Stimulated activated CD8-positive, alpha-beta memory T cell treated with anti-CD3 and anti-CD28 coated beads, Interleukin-12 subunit alpha, Interleukin-12 subunit beta, amount 100 ng/mL, for 4 hours (primary cell): ENCODE measurements at places on chromosomes 3 and 15.

- no peak for DNase-seq
Observed at GRCh38 chr15:67120009-67120838, 54.8 kb downstream of the SMAD3 start.

DNA sequence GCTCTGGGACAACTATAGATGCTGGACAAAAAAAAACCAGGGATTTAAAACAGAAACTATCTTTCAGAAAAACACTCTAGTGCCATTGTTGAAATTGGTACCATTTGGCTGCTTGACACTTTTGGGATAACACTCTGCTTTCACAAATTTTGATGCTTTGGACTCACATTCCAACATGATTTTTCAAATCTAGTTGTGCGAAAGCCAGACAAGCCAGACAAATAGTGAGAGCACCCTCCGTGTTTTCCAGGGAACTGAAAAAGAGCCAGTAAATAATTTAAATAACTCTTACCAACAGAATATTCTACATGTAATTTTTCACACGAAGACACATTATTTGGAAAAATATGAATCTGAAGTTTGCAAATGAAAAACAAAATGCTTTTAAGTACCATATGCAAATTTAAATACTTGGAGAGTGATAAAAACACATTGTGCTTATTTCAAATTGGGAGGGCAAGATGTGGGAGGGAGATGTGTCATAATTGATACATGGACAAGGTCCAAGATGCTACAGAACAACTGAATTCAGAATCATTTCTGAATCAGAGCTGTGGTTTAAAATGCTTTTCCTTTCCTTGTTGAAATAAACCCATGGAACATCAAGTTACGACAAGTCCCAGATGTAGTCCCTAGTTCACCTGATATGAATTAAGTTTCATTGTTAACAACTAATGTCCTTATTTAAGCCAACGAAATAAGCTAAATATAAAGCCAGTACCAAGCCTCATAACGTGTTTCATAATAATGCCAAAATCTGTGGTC lies 144.2 kb upstream of the SOX2 start:
- no peak for DNase-seq

GRCh38 chr15:38532728-38533127 lies 31.9 kb downstream of the RASGRP1 start:
- DNase-seq: no peak

DNA sequence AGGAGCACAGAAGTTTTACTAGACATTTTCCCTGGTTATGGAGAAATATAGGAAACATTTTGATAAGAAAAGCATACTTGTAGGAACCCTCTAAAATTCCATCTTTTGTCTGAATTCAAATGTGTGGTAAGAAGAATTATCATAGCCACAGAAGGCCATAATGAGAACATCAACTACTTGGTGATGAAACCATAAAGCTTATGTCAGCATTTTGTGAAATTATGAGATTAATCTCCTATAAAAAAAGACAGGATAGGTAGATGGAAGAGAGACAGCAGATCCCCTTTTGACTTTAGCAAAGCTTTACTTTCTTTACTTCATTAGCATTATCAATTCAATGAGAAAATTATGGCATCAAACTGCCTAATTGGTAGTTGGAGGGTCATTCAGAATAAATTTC lies 697.0 kb downstream of the IGSF11 start:
- no peak for DNase-seq

DNA sequence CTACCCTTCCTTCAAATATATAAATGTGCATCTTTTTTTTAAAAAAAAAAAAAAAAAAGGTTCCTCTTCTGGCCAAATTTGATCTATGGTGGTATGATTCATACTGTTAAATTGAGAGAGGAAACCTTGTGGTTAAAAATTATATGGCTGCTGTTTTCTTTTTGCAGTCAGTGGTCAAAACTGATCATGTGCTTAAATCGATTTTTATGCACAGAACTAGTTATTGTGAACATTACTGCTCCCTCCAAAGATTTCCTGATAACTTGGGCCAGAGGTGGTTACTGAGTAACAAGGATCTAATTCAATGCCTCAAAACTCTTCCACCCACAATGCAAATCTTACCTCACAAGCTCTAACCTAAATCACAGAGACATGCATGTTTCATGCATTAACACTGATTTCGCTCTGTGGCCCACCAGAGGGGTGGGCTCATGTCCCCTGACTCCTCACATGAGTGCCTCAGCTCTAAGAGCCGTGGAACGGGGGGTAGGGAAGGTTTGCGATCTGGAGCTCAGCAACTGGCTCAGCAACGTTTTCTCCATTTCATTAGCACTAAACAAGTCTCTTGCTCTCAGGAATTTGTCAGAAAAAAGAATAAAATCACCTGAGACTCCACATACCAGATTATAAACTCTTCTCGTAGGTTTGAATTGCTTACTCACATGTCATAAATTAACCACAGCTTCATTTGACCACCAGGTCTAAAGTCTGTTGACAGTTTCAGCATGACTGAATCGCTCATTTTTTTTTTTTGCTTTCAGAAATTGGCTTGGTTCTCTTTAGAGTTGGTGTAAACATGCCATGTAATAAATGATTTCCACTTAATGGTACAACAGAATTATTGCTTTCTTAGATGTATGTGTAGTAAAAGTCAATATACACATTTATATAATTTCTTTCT lies 280.4 kb downstream of the CD47 start:
- no peak for DNase-seq

DNA sequence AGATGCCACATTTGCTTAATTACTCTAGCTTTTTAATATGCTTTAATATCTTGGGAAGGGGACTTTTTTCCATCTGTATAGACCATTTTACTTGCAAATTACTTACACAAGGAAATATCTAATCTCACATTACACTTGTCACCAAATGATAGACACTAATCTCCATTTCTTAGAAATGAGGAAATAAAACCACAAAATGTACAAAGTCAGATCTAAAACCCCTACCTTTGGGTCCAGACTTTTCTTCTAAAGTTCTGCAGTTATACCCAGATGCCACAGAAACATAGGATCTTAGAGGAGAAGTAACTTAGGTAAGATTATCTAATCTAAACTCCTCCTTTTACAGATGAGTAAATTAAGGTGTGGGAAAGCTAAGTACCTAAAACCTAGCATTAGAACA lies 44.3 kb downstream of the CD200R1L start:
- no peak for DNase-seq

DNA sequence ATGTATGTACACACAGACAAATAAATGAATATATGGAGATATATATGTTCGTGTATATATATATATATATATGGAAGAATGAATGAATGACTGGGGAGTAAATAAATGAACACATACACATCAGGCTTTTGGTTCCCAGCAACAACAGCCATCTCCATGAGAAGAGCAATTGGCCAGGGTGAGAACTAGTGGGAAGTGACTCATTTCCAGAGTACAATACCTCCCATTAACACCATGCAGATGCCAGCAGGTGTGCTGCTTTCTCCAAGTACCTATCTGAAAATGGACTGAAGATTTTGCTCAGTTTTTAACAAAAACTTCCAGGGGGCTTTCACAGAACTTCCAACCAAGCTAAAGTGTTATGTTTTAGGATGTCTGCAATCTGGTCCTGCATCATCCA lies 179.8 kb upstream of the SLC2A2 start:
- DNase-seq: no peak

DNA sequence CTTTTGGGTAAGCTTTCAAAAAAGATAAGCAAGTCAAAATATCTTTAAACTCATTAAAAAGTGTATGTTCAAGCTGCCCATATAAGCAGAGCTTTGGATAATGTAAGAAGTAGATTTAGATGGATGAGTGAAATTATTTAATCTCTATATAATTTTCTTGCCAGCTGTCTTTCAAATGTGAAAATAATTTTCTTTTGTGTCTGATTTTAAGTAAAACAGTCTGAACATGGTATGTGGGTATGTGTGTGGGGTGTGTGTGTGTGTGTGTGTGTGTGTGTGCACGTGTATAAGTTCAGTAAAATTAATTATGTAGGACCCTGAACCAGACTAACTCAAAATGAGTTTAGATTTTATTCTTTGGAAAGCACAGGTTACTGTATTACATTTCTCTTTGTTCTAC lies 155.2 kb upstream of the CGNL1 start:
- no peak for DNase-seq
